ENCODE measurements at places on chromosomes 5 and 9.

- no peak for DNase-seq
Observed at GRCh38 chr5:67315082-67315989, 118.7 kb upstream of the CD180 start.

- no peak for DNase-seq
Observed at GRCh38 chr9:15157381-15157780, 149.6 kb downstream of the TTC39B start.

DNA sequence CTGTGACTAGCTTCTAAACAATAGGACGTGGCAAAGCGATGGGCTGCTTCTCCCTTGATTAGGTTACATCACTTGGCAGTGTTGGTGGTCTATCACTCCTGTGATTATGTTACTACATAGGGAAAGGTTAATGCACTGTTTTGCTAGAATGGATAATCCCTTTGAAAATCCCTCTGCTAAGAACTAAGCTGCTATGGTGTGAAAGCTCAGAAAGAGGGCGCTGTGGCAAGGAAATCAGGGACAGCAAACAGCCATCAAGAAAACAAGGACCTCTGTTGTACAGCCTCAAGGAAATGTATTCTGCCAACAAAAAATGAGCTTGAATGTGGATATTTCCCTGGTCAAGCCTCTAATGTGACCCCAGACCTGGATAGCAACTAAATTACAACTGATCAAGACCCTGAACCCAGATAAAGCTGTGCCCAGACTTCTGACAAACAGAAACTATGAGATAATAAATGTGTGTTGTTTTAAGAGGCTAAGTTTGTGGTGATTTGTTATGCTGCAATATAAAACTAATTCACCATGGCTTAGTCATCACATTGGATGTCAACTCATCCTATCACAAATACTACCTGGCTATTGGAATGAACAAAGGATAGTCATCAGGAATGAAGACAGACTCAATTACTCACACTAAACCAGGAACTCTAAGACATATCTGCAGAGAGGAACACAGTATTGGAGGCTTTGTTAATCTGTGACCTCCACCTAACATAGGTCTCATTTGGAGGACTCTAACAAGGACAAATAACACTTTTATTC, 1215.9 kb downstream of the EFNA5 start:
- no peak for DNase-seq

DNA sequence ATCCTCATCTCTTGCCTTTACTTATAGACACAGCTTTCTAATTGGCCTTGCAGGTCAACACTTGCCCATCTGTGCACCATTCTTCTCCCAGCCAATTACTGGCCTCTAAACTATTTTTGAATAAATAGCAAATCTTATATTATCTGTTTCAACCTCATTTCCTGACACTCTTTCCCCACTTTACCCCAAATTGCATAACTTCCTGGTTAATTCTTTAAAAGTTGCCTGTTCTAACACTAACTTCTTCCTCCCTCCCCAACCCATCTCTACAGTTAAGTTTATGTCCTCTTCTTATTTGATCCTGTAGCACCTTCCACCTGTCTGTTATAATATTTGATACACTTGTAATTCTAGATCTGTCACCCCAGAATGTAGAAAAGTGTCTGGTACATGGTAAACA, 372.1 kb downstream of the PDE4D start:
- DNase-seq = no peak

DNA sequence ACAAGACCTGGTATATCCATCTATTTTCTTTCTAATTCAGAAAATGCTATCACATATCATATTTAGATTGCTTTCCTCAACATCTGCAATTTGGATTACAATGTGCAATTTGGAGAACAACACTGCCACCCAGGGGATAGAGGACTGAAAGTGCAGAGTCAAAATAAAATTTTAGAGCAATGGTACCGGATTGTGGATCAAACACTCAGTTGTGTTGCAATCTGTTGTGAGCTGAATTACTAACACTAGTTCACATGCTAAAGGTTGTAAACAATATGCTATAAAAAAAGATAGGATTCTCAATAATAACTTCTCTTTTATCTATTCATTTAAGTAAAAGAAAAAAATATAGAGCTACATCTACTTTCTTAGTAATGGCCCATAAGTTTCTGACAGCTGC, 11.9 kb upstream of the SRFBP1 start:
- DNase-seq = no peak

DNA sequence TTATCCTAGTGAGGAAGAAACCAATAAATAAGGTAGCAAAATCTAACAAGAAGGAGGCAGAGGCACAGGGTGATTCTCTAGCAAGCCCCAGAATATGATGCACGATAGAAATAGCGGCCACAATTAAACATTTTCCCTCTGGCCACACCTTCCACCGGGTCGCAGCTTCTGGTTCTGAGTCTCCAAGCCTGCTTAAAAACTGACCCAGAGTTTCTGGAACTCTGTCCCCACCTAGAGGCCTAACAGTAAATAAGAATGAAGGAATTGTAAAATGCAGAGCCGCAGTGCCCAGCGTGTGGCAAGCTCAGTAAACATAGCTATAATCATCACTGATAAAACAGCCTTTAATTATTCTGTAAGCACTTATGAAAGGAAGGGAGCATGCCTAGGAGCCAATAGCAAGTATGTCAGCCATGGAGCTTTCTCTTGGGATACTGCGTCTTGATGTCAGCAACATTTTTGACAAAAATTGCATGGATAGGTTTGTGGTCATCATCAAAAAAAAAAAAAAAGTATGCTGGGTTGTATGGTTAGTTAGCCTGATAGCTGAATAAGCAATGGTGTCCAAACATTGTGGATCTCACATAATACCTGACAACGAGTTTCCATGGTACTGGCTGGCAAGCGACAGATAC, 465.5 kb downstream of the DNAH5 start:
- no peak for DNase-seq

- no peak for DNase-seq
Observed at GRCh38 chr5:102624405-102624804, 125.6 kb upstream of the SLCO6A1 start.

DNA sequence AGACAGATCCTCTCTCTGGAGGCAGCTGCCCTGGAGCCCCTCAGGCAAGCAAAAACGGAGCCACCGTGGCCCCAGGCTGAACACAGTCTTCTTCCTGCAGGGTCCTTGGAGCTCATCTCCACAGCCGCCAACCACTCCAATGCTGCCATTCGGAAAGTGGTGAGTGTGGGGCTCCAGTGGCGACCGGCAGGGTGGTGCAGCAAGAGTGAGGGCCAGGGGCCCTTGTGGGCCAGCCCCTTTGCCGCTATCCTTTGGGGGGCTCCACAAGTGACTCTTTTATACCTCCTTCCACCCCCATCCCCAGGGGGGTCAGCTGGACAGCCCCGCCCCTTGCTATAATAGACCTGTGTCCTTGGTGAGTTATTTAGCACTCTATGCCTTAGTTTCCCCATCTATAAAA, 47.4 kb upstream of the SUSD3 start:
- DNase-seq = no peak

DNA sequence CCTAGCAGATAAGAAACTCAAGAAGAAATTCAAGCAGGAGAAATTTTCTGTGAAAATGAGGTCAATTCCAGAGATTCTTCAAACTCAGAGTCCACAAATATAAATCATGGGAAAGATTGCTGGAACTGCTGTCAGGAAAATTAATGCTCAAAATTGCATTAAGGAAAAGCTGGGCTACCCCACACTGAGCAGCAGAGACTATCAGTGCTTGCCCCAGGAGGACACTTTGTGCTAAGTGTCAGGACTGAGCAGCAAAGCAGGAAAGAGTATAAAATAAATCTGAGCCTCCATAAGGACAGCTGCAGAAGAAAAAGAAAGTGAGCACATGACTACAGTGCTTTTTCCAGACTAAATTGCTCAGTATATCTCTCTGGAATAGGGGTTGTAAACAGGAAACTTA, 81.6 kb downstream of the RGS7BP start:
- DNase-seq = no peak

- no peak for DNase-seq
Observed at GRCh38 chr5:963673-964531, 44.7 kb upstream of the NKD2 start.

DNA sequence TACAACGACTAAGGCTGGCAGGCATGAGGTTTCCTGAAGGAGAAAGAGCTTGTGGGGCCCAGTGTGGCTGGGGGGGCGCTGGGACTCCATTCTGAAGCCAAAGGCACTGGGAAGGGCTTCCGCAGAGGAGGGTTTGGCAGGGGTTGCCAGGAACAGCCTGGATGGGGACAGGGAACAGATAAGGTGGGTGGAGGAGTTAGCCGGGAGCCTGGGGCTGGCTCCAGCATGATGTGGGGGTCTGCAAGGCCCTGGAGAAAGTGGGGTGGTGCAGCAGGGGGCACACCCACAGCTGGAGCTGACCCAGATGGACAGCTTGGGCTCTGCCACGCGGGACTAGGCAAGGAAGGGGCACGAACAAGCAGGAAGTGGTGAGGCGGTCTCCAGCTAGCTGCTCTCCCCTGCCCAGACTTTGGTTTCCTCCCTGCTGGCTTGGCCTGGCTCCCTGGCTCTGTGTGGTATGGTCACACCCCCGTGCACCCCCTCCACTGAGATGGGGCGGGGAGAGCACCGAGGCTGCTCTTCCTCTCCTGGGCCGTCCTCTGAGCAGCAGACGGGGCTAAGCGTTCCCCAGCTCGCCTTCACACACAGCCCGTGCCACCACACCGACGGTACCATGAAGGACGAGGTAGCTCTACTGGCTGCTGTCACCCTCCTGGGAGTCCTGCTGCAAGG, at the start of gene LTC4S:
TSS of gene LTC4S (plus strand) at position 519 of the 672 bp plus-strand sequence. CDS start at position 614, 95 bp downstream.
- DNase-seq = peak; percentile 42

DNA sequence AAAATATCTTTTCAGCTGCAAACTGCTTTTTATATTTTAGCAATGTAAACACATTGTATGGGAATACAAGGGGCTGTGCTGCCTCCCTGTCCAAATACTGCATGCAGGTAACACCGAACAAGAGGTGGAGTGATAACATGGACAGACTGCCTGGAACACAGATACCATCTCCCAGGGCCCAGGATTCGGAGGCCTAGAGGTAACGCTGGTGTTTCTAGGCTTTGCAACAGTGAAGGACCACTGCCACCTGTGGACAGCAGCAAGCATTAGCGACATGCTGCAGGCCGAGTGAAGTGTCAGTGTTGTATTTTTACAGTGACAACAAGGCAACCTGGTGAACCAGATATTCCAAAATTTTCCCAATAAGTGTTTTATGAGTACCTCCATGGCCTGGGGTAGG, 379.1 kb downstream of the DMRT2 start:
- no peak for DNase-seq

DNA sequence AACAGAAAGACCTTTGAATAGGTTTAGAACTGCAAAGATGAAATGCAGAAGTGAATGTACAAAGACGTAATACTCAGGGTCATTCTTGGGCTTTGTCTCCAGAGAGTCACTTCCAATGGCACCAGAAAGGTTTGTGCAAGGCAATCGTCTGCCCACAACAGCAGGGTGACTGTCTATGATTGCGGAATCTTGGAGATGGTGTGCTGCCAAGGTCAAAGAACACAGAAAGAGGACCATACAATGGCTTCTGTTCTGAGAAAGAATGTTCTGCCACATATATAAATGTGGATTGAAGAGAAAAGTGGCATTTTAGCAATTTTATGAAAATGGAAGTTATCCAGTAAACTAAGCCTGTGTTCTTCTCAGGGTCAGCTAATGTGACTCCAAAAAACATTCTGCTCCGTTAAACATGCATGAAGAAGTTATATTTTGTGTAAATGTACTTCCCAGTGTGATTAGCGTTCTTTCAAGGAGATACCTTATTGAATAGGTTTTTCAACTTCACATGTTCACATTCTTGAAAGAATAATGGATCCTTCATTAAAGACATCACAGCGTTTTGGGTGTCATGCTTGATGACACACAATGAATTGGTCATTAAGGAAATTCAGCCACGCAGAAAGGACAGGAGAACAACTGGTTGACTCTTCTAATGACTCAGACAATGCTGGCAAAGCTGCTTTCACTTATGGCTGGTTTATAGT, 73.4 kb upstream of the CDH6 start:
- DNase-seq = no peak

DNA sequence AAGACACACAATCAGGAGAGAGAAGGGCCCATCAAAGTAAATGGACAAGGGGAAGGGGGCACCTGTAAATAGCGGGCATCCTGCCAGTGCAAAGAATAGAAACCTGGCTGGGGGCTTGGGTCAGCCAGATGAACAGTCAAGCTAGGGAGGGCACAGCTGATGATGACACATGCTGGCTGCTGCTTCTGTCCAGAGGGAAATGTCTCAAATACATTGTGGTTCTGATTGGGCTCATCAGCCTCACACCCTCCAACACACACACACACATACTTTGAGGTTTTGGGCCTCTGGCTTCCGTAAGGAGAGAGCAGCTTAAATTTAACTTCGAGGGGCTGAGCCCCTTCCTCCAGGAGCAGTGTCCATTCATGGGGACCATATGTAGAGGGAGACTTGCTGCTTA, 27.6 kb upstream of the SPATA31E1 start:
- DNase-seq = no peak

DNA sequence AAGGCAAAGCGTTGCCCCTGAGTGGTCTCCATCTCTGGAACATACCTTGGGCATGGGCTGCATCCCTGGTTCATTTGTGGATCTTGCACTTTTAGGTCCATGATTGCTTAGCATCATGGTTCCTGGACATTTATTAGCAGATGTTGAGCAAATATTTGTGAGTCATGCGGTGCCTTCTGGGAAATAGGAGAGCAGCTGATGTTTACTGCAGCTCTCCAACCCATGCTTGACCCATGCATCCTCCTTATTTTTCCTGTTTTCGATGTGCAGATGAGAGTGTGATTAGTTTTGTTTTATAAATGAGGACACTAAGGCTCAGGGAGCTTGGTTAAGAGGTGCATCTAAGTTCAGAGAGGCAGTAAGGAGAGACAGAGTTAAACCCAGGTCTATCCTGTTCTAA, 253.7 kb downstream of the ICE1 start:
- no peak for DNase-seq

DNA sequence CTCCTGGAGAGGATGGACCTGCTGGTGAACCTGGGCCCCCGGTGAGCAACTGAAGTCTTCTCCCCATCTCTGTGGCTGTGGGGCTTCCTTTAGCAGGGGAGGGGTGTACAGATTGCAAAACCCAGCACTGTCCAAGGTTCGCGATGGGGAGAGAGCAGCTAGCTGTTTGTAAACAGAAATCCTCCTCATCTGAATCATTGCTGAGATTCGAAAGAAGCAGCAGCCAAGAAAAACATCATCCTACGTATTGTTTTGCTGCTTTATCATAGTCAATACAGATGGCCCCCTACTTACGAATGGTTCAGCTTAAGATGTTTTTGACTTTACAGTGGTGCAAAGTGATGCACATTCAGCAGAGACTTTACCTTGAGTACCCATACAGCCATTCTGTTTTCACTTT, 80.0 kb upstream of the TGFBR1 start:
- no peak for DNase-seq

GRCh38 chr9:72538921-72539702, 17.7 kb downstream of the TMC1 start:
- no peak for DNase-seq

DNA sequence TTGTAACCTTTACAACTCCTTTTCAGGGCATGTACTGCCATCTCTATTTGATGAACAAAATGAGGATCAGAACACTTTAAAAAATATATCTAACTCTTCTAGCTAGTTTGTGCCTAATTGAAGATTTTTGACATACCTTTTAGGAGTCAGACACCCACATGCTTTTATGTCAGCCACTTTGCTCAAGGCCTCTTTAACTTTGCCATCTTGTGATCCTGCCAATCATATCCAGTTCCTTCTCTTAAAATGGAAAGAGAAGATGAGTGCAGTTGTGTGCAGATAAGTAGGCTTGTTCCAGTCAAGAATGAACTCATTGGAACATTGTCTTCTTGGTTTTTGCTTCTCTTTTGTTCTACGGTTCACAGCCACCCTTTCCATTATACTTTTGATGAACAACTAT, 425.6 kb upstream of the TNC start:
- no peak for DNase-seq

GRCh38 chr5:148145916-148146315, 22.4 kb upstream of the SPINK14 start:
- no peak for DNase-seq

GRCh38 chr5:92807085-92807484, 773.9 kb downstream of the NR2F1-AS1 start:
- DNase-seq = no peak

Data from effector memory CD4-positive, alpha-beta T cell (primary cell).